ENCODE measurements at places on chromosomes 2 and 18.

DNA sequence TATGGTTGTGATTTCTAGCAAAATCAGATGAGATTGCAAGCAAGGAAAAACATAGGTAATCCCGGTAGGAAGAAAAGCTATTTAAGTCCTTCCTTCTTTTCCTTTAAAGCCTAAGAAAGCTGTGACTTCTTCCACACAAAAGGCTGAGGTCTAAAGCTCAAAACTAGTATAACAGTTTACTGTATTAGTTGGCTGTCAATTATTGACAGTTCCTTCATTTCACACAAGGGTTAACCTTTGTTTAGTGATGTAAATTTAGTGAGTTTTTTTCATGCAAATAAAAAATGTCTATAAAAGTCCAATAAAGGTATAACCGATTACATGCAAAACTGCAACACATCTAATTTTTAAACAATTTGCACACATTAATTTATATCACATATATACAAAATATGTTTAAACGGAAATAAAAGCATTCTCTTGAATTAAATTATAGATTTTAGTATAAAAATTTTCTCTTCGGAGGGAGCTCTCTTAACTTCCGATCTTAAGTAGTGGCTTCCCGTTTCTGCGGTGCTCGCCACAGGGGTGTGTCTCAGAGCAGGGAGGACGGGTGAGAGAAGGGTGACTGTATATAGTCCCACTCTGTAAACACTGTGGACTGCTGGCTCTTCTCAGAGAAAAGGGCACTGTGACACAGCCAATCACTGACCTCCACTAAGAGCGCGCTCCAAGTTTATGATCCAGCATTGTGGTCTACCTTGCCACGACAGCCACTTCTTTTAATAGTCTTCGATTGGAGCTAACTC, 33.4 kb downstream of the TTR start:
- no peak for DNase-seq

GRCh38 chr2:19630921-19631320, 270.9 kb downstream of the TTC32 start:
- DNase-seq = no peak

DNA sequence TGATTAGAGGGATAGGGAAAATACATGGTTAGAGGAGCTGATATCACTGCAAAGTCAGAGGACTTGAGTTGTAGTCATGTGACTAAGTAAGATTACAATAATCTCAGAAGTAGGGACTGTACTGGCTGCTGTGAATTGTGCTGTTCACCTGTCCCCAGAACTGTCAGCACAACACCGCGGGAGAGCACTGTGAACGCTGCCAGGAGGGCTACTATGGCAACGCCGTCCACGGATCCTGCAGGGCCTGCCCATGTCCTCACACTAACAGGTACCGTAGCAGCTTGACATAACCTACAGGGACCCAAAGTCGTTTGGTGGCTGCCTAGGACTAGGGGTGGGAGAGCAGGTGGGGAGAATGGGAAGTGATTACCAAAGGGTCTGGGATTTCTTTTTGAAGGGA, 132.8 kb upstream of the TTC39C start:
- no peak for DNase-seq

DNA sequence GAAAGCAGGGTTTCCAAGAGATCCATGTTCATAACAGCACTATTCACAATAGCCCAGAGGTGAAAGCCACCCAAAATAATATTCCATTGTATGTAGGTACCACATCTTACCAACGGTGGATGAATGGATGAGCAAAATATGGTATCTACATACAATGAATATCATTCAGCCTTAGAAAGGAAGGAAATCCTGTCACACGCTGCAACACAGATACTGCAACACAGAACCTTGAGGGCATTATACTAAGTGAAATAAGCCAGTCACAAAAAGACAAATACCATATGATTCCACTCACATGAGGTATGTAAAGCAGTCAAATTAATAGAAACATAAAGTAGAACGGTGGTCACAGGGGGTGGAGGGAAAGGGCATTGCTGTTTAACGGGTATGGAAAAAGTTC, 155.7 kb downstream of the DTNB start:
- no peak for DNase-seq

DNA sequence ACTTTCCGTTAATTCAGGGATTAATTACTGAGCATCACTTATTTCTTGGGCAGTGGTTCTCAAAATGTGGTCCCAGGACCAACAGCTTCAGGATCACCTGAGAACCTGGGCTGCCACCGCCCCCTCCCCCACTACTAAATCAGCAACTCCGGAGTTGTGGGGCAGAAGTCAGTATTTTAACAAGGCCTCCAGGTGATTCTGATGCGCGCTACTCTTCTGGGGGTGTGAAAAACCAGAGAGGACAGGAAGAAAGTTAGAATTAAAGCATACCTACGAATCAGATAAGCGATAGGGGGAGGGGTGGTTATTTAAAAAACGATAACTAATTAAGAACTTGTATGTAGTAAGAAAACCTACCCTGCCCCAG, 319 bp downstream of the ZSCAN30 start:
- DNase-seq = no peak

DNA sequence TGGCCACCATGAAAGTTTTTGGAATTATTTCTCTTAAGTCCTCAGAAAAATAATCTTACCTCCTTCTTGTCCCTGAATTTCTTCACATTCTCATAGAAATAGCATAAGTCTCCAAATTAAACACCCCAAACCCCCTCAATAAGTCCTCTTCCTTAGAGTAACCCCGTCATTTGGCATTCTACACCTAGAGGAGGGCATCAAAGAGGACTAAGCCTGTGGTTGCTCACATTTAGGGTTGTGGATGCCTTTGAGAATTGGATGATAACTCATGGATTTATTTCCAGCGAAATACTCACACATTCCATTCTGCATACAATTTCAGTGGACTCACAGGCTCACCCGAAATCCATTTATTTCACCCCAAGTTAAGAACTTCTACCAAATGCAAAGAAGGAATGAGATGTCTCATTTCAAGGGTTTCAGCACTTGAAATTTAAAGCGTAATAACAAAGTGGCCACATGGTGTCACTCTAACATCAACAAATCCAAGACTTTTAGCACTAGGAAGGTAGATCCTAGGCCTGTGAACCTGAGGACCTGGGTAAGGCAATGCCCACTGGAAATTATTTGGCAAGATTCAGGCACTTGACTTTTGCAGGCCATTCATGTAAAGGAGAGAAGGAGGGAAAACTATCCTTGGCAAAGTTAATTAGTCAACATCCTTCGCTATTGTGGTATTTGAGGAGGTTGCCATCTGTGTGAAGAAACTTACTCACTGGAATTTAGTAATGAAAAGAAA, 24.6 kb downstream of the DYTN start:
- peak; percentile 22 for DNase-seq

GRCh38 chr2:238123218-238123971, 15.1 kb upstream of the KLHL30 start:
- no peak for DNase-seq

GRCh38 chr2:222622910-222623309, 33.0 kb downstream of the FARSB start:
- no peak for DNase-seq

DNA sequence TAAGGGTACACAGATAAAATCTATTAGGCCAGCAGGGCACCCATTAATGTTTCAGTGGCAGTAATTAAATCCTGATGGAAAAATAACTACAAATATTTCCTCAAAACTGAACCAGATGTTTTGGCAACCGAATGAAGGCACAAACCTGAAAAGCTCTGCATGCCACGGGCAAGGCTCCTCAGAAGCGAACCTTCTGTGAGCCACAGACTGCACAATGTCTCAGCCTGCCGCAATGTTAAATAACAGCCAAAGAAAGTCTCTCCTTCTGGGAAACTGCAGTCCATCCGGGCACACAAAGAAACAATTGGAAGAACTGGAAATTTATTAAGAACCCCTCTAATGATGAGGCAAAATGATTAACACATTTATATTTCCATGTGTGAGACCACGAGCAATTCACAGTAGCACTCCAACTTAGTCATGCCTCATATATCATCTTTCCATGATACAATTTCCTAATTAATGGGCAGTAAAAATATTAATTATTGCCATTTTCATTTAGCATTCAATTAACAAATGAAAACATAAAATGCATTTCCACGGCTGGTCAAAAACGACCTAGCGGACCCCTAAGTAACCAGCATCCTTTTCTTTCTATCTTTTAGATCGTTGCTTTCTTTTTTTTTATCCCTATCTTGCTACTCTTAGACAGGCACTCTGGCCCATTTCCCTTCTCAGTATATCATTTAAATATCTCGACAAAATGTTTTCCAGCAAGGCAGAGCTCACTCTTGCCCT, 237.5 kb downstream of the EPHA4 start:
- DNase-seq = no peak

DNA sequence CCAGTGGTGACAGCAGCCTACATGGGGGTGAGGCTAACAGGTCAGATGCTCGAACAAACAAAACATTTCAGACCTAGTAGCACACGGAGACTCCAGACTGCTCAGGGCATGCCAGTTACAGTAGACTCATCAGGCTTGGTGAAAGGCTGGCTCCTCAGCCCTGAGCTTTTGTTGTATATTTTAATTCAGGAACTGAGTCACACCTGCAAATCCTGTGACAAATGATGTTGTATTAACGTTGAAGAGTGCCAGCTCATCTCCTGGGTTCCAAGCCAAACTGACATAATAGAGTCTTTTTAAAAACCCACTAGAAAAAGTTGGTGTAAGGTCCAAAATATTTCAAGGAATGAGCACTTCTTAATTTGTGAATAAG, 65.3 kb downstream of the C1D start:
- no peak for DNase-seq

- DNase-seq = no peak
Measured at GRCh38 chr2:16155766-16156165, 215.4 kb downstream of the MYCN start.
